ENCODE measurements at places on chromosomes 5 and 9. TPM values are rescaled to one million over a fixed set of nuclear protein-coding genes. Genes with fewer than 3 reads are reported as not detected.

GRCh38 chr5:113124914-113125313 lies 148.3 kb downstream of the DCP2 start:
- no peak overlapping the region for H3K27ac ChIP-seq
- no peaks in the 10 kb centered on the region for H3K4me1 ChIP-seq
- H3K27me3 ChIP-seq = no peaks in the 10 kb centered on the region
- no peaks in the 10 kb centered on the region for H3K36me3 ChIP-seq
- DNase-seq = no peak

DNA sequence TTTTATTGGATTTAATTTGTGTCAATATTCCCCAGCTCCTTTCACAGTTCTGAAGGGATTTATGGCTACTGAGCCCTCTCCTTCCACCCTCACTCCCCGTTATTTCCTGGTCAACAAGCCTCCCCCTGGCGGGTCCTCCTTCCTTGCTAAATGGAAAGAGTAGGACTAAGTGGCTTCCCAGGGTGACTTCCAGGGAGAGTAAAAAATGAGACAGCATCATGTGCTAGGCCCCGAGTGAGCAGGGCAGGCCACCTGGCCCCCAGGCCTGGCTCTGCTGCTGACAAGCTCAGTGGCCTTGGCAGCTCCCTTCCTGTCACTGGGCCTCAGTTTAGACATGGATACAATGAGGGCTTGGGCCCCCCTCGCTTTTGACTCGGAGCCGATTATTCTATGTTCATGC lies 201.3 kb downstream of the HSPA4 start:
- H3K27me3 ChIP-seq = no peaks in the 10 kb centered on the region
- no peak overlapping the region for H3K4me3 ChIP-seq
- no peak overlapping the region for H3K27ac ChIP-seq
- no peak for DNase-seq
- no peaks in the 10 kb centered on the region for H3K4me1 ChIP-seq
- H3K36me3 ChIP-seq = no peaks in the 10 kb centered on the region

DNA sequence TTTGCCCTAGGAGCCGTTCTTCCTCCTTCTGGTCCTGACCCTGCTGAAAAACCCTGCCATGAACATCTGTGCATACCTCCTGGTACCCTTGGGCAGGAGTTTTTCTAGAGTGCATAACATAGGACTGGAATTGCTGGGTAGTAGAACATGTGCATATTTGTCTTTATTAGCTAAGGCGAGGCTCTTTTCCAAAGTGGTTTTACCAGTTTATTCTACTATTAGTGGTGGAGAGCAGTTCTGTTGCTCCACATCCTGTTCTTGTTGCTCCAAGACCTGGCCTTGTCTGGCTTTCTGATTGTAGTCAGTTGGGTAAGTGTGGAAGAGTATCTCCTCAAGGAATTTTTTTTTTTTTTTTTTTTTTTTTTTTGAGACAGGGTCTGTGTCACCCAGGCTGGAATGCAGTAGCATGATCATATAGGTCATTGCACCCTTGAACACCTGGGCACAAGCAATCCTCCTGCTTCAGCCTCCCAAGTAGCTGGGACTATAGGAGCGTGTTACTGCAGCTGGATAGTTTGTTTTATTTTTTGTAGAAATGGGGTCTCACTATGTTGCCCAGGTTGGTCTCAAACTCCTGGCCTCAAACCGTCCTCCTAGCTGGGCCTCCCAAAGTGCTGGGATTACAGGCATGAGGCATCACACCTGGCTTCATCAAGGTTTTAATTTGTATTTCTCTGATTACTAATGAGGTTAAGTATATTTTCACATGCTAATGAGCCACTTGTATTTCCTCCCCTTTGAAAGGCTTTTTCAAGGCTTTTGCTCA lies 85.2 kb downstream of the SPRY4 start:
- H3K27me3 ChIP-seq = no peaks in the 10 kb centered on the region
- no peaks in the 10 kb centered on the region for H3K36me3 ChIP-seq
- no peaks in the 10 kb centered on the region for H3K4me1 ChIP-seq
- H3K4me3 ChIP-seq = no peak overlapping the region
- no peak overlapping the region for H3K27ac ChIP-seq
- peak; percentile 17 for DNase-seq

GRCh38 chr5:140631831-140632365 lies 1.1 kb downstream of the CD14 start:
- peak overlapping the region; percentile 85 for H3K27ac ChIP-seq
- peak overlapping the region; percentile 61 for H3K4me3 ChIP-seq
- H3K27me3 ChIP-seq = no peaks in the 10 kb centered on the region

GRCh38 chr5:167816864-167817263 lies 474.6 kb upstream of the WWC1 start:
- no peak for DNase-seq
- H3K4me1 ChIP-seq = no peaks in the 10 kb centered on the region
- H3K4me3 ChIP-seq = no peak overlapping the region
- no peak overlapping the region for H3K27ac ChIP-seq
- H3K36me3 ChIP-seq = no peaks in the 10 kb centered on the region

GRCh38 chr5:41893074-41893851 lies 10.9 kb upstream of the RIMOC1 start:
- H3K27ac ChIP-seq = no peak overlapping the region
- no peak overlapping the region for H3K4me3 ChIP-seq
- no peak for DNase-seq
- no peaks in the 10 kb centered on the region for H3K4me1 ChIP-seq
- H3K27me3 ChIP-seq = no peaks in the 10 kb centered on the region
- no peaks in the 10 kb centered on the region for H3K36me3 ChIP-seq

- H3K4me1 ChIP-seq = no peaks in the 10 kb centered on the region
- H3K36me3 ChIP-seq = no peaks in the 10 kb centered on the region
- no peak overlapping the region for H3K4me3 ChIP-seq
- no peaks in the 10 kb centered on the region for H3K27me3 ChIP-seq
These were observed 112.8 kb upstream of the SHB start for GRCh38 chr9:38181866-38182265.

DNA sequence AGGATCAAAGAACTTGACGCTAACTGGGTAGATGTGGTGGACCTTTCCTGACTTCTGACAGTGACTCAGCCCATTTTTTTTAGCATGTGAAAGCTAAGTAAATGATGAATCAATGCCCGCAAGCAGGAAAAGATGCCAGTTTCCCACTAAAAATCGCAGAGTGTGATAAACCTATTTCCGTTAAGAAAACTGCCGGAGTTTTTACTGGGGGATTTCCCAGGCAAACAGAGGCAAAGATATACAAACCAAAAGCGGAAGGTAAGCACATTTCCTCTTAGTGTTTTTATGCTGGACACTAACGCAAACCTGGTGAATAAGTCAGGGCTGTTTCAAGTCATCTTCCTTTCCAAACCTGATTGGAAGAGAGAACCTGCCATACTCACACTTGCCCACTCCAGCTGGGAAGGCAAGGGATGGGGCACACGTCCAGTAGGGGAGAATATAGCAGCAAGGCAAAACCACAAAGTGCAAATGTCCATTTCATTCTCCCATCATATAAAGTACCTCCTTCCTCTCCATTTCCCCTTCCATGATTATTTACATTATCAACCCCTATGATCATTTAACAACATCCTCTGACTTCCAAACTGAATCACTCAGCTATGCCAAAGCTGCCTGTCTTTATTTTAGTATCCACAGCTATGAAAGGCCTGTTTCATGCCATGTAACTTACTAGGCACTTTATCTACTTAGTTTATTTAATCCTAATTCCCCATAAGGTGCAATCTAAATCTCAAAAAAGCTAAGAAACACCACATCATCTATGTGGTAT lies 349.7 kb upstream of the RFX3 start:
- no peaks in the 10 kb centered on the region for H3K27me3 ChIP-seq
- H3K4me1 ChIP-seq = no peaks in the 10 kb centered on the region
- no peak for DNase-seq
- H3K27ac ChIP-seq = no peak overlapping the region

DNA sequence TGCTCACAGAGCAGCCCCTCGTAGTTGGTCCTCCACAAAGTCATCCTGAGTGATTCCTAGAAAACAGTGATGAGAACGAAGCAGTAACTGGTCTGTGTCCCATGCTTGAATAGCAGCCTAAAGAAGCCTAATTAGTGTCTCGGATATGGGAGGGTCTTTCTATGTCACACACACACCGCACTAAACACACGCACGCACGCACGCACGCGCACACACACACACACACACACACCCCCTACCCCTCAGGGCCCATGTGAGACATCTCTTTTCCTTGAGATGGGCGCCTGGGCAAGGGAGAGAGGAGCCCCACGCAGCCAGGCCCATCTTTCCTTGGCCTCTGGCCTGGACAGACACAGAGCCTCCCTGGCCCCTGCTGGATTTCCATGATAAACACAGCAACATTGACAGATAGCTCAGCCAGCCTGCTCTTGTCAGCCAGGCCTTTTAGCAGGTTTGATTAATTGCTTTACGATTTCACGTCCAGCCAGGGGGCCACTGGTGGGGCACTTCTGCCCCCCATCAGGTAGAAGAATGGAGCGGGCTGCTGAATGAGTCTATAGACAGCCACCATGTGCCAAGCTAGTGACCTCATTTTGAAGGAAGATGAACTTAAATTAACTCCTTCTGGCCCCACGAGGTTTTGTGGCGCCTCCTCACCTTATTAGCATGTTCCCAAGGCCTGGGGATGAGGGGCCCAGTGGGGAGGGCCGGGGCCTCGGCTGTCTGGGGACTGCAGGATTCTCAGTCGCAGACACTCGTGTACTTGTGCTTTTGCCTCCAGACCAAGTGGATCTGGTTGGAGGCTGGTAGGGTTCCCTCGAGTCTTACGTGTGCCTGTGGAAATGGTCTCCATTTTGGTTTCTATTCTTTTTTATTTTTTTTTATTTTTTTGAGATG lies 36.2 kb upstream of the PRDM12 start:
- no peaks in the 10 kb centered on the region for H3K4me1 ChIP-seq
- no peak for DNase-seq
- H3K27ac ChIP-seq = no peak overlapping the region
- H3K36me3 ChIP-seq = peaks cover 97% of the 10 kb centered on the region

DNA sequence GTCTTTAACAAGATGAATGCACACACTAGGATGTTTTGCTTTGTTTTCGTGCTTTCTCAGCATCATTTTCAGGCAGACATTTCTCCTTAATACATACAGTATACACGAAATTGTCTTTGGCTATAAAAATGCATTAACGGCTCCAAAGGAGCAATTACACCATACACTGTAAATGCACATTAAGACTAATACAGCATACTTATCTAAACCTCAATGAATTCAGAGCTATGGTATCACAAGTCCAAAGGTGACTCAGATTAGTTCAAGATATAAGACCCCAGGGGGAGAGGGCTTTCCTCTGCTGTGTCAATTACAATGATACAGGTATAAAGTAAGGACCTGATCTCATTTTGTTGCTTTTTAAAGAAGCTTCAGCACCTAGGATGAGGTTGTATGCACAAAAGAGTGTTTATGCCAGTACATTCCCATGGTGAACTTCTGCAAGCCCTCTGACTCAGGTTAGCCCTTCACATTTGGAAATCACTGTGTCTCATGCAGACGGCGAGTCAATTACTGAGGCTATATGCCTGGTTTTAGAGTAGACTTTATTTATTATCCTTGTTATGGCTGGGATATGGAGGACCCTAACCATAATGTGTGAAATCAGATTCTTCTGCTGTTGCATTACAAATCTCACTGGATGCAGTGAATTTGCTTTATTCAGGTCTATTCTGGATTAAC lies 233.3 kb downstream of the ZNF608 start:
- H3K36me3 ChIP-seq = no peaks in the 10 kb centered on the region
- H3K4me1 ChIP-seq = peaks cover 14% of the 10 kb centered on the region
- no peak overlapping the region for H3K27ac ChIP-seq
- H3K4me3 ChIP-seq = no peak overlapping the region

GRCh38 chr9:126304971-126305320 lies 21.7 kb upstream of the MVB12B start:
- H3K4me3 ChIP-seq = no peak overlapping the region
- H3K27me3 ChIP-seq = no peaks in the 10 kb centered on the region
- peaks cover 5% of the 10 kb centered on the region for H3K4me1 ChIP-seq
- no peak overlapping the region for H3K27ac ChIP-seq

- no peak overlapping the region for H3K4me3 ChIP-seq
- no peak for DNase-seq
- no peaks in the 10 kb centered on the region for H3K27me3 ChIP-seq
- peaks cover 3% of the 10 kb centered on the region for H3K4me1 ChIP-seq
These were observed 119.8 kb downstream of the GADD45G start for GRCh38 chr9:89724659-89725058.

PCDHGA8 gene
- total RNA-seq = 1.2 TPM

PCDHGB1 gene
- 2.0 TPM for total RNA-seq

ARHGEF28 gene
- total RNA-seq = 22.3 TPM

PCDHGA1 gene
- 0.46 TPM for total RNA-seq

CCL27 gene
- not detected for total RNA-seq
